Anterior cingulate cortex (tissue), 58 donors: ENCODE measurements at places on chromosomes 13 and 19.

DNA sequence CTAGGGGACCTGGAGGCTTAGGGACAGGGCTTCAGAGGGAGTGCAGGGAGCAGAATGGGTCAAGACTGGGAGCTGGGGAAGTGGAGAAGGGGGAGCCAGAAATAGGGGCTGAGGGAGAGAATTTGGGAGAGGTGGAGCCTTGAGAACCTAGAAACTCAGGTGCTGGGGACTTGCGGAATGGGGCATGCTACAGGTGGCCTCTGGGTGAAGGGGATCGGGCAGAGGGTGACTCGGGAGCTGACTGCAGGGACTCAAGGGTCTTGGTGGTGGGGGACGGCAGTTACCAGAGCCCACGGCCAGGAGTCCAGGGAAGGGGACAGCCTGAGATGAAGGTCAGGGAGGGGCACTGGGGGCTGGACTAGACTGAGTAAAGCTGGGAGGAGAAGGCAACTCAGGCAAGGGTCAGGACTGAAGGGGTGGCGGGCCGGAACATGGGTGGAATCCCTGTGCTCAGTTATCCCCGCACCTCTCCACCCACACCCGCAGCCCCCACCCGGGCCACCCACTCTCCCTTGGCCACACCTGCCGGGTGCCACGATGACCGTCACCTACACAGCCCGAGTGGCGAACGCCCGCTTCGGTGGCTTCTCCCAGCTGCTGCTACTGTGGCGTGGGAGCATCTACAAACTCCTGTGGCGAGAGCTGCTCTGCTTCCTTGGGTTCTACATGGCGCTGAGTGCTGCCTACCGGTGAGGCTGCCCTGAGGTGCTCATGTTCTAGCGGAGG is 628 bp downstream of the BEST2 start:
- no peak for DNase-seq

- no peak for DNase-seq
Measured at GRCh38 chr13:98686270-98686669, 66.2 kb downstream of the SLC15A1 start.

GRCh38 chr13:20446405-20446804 is 79.3 kb downstream of the CRYL1 start:
- no peak for DNase-seq

DNA sequence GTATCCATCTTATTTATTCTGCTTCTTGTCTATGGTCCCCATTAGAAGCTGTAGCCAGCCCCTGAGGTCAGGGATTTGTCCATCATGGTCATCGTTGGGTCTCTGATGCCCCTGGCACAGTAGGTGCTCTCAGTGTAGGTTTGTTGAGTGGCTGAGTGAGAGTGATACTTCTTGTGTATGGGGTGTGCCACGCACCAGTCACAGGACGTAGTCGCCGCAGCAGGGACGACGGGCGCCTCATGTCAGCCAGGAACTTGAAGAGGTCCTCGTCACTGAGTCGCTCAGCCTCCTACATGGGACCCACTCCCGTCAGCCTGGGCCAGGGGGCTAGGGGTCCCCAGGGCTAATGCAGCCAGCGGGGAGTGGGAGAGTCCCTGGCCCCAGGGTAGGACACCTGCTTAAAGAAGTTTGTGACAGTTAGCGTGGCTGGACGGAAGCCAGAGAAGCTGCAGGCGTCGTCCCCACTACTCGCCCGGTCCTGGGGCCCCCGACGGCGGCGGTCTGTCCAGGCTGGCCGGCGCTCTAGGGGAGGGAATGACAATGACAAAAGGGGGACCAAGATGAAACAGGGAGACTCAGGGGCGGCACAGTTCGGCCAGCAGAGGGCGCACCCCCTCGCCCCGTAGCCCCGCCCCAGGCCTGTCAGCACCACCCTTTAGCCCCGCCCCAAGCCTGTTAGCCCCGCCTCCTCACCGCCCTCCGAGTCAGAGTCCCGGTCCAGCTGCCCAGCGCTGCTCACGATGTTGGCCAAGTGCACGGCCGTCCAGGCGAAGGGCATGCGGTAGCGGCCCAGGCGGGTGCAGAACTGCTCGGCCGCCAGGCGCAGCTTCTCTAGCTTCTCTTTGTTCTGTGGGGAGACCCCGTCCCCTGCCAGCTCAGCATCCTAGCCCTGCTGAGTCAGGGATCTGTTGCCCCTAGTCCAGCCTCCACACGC is 3.7 kb downstream of the ANGPTL8 start:
- peak; percentile 77 for DNase-seq

DNA sequence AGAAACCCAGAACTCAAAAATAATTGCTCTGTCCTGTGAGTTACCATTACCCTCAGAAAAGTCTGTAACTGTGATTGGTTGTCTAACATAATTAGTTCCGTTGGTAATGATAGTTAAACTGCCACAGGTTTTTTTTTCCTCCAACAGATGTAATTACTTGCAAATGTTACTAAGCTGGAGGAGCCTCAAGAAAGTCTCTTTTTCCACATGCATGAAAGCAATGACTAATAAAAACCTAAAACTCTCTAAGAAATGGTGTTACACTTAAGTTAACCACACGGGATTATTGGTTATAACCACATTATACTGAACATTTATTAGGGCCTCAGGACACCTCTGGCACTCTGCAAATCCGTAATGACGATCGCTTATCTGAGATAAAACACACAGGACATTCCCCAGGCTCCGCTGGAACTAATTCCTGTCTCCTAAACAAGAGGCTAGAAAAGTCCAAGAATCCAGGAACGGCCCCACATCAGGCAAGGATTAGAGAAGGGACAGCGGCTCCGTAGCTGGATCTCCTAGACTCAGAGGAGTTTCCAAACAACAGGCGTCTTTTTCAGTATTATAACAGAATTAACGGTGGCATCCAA is 753 bp downstream of the ZNF235 start:
- no peak for DNase-seq

DNA sequence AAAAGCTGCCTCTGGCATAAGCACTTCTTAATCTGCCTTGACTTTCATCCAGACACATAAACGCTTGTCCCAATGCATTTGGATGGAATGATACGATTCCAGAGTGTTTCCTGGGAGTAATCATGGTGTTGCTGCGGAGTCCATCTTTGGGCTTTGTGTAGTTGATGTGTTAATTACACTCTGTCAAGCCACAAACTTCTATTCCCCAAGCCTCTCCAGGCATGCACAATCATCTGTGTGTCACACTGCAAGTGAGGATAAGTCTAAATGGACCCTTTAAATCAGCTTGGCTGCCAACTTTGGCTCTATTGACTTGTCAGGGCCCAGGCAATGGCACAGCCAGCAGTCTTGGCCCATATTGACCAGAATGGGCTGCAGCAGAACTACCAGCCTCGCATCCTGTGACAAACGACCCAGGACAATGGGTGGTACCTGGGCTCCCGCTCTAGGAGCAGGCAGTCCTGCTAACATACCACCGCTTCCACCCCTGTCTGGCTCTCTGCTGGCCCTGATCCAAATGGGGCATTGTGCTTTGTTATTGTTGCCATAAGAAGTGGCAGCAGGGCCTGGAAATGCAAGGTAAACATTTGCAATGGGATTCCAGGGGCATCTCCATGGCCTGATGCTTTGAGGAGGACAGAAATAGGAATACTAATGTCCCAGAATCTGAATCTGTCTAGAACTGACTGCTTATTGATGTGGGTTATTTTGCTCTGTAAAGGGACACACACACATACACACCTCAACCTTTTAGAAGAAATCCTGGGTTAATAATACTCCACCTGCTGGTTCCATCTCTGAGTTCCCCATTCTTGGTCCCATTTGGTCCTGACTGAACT is 127.2 kb downstream of the DNAJC15 start:
- no peak for DNase-seq

- DNase-seq, result no peak
Measured at GRCh38 chr13:104414771-104415170, 1348.6 kb upstream of the SLC10A2 start.

DNA sequence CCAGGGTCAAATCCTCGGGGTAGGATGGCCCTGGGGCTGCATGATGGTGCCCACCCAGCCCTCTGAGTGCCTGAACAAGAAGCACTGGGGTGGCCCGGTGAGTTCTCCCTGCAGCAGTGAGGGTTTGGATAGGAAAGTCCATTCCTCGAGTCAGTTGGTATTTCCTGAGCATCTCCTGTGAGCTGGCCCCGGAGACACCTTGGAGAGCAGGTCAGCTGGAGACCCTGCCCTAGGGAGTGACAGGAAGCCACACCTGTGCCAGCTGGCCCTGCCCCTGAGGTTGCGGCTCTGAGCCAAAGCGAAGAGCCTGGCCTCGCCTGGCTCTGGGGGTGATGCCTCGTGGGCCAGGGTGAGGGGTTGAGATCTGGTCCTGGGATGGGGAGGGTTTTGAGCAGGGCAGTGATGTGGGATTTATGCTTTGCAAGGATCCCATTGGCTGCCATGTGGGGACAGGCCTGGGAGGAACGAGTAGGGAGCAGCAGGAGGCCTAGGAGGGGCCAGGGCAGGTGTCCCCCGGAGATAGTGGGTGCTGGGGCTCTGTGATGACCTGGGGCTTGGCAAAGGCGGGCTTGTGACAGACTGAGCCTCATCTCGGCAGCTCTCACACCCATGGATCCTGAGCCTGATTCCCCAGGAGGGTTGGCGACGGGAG is 16.0 kb downstream of the CRTC1 start:
- DNase-seq, result no peak

GRCh38 chr19:33522371-33522662 is 726 bp upstream of the PEPD start:
- DNase-seq, result no peak

DNA sequence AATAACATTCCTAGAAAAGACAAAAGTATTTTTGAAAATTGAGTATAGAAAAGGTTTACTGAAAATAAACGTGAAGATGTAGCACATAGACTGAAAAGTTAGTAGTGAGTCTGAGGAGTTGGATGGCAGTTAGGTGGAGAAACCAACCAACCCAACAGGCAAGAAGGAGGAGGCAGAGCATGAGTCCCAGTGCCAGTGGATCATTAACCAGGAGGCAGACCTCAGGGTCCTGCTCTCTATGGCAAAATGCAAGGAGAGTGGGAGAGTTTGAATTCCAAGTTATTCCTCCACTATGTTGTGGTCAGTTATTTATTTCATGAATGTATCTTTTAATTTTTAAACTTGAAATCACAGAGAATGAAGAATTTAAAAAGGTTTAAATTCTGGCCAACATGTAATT is 446.4 kb downstream of the GPC6 start:
- no peak for DNase-seq

GRCh38 chr19:3194106-3195087 is 8.7 kb downstream of the NCLN start:
- no peak for DNase-seq

DNA sequence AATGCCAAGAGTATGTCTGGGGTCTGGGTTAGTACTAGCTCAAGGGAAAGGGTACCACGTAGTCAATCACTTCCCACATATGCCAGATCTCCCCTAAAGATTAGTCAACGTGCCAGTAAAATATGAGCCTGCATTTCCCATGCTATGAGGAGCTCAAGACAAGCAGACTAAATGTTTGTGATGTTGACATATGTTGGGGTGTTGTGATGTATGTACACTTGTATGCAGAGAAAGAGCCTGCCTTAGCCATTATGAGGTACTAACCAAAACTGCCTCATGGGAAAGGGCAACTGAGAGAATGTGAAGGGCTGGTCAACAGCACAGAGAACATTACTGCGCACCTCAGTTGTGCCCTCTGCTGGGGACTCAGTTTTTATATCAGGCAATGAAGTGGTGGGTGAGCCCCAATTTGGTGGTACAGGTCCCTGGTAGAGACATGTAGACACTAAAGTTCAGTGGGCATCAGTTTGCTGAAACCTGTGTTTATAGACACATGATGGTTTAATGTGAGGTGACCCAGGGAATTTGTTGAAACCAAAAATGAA is 287.0 kb downstream of the DCT start:
- no peak for DNase-seq

DNA sequence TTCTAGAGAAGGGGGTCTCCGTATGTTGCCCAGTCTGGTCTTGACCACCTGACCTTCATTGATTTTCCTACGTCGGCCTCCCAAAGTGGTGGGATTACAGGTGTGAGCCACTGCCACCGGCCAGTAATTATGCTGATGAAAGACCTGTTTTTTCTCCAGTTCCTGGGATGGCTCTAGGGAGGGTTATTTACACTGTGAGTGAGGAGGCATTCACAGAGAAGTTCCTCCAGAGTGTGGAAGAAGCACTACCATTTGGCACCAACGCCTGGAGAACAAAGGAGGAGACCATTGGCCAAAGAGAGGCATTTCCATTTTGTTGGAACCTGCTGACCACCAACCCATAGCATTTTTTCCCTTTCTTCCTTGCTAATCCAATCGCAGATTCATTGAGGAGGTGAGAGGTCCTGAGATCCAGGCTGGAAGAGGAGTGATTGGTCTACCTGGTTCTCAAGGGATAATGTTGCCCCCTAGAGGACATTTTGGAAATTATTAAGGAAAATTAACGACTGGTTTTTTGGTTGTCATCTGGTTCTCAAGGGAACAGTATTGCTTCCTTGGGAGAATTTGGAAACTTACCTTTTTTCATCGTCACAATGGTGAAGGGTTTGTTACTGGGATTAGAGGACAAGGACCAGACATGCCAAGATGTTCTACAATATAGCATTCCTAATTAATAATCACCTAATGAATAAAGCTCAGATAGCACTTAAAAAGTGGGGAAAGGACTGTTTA is 5.5 kb upstream of the SAE1 start:
- DNase-seq, result no peak

- peak; percentile 25 for DNase-seq
Measured at GRCh38 chr19:46975925-46976782, 43.5 kb upstream of the NPAS1 start.

DNA sequence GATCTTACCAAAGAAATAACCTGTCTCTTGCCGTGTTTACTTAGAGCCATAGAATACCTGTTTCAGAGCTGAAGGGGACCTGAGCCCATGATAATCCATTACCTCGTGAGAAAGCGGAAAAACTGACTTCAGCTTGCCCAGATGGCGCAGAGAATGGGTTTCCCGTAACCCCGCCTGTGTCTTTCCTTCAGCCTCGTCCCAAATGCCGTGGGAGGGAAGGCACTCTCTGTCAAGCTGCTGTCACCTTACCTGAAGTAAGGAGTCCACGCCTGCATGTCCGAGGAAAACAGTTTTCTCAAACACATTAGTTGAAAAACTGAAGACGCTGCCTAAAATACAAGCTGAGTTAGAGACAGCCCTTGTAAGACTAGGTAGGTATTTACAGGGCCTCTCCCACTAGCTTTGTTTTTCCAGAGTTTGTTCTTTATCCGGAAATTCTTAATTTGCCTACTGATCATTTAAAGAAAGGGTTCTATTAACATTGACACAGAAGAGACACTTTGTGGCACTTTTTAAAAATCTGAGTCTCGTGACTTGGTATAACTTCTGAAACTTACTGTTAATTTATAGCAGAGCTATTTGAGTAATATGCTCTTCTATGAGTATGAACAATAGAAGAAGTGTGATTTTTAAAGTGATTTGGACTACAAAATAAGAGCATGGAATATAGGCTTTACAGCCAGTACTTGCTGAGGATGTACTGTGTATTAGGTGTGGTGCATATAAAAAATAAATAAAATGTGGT is 1.3 kb upstream of the INTS6 start:
- no peak for DNase-seq

- no peak for DNase-seq
Measured at GRCh38 chr13:59744747-59745391, 418.9 kb downstream of the DIAPH3 start.

DNA sequence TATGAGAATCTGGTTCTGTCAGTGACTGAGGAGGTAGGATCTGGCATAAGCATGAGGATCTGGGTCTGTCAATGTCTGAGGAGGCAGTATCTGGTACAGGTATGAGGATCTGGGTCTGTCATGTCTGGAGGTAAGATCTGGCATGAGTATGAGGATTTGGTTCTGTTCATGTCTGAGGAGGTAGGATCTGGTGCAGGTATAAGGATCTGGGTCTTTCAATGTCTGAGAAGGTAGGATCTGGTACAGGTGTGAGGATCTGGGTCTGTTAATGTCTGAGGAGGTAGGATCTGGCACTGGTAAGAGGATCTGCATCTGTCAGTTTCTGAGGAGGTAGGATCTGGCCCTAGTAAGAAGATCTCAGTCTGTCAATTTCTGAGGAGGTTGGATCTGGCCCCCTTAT is 12.4 kb upstream of the PDCD2L start:
- no peak for DNase-seq
